Stimulated activated CD8-positive, alpha-beta memory T cell treated with anti-CD3 and anti-CD28 coated beads, Interleukin-4, amount 100 ng/mL, for 4 hours (primary cell): ENCODE measurements at places on chromosomes 3 and 15.
A peak's percentile ranks its signal among the peaks of the same experiment; 100 is the strongest.

- DNase-seq, result no peak
Observed at GRCh38 chr3:183259621-183260020, 6.6 kb downstream of the B3GNT5 start.

- no peak for DNase-seq
Observed at GRCh38 chr15:100737214-100737613, 134.8 kb downstream of the ASB7 start.

- no peak for DNase-seq
Observed at GRCh38 chr3:99413504-99413903, 224.9 kb upstream of the COL8A1 start.

DNA sequence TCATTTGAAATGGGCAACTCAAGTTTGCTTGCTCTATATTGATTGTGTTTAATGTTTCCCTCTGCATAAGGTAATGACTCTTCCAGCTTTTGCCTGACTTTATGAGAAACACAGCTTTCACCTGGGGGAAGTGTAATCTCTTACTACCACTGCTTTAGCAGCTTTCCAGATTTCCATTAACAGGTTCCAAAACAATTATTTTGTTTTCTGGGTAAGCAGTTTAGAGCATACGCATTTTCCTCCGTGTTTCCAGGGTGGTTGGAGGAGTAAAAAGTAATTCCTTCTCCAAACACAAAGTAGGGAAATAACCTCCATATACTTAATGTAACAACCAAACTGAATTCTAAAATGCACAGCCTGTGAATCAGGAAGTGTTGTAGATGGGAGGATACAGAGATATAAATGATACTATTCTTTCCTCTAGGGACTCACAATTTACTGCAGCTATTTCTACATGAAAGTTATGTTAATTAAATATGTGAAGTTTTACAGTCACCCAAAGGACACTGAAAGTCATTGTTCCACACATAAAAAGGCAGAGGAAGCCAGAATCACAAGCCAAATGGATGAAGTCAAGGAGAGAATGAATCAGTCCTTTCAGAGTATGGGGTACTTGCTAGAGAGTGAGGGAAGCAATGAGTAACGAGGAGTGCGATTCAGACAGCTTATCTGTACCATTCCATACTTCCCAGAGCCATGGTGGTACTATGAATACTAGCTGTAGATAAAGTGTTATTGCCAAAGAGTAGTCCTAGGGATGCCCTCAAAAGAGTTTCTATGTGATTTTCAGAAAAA lies 16.6 kb downstream of the ST3GAL6 start:
- DNase-seq, result no peak

DNA sequence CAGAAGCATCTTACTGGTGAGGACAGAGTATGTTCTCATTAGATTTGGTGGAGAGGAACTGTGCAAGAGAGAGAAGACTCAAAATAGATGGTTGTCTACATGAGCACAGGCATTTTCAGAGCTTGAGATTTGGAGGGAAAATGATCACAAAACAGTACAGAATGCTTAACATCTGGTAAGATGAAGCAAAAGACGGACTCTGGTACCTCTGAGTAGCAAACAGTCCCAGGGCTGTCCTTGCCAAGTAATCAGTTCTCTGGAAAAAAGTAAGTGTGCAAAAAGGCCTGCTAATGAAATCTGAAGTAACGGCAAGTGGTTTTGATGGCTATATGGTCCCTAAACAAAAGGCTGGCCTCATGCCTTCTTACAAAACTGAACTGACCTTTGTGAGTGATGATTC lies 414.2 kb downstream of the CNTN4 start:
- no peak for DNase-seq

DNA sequence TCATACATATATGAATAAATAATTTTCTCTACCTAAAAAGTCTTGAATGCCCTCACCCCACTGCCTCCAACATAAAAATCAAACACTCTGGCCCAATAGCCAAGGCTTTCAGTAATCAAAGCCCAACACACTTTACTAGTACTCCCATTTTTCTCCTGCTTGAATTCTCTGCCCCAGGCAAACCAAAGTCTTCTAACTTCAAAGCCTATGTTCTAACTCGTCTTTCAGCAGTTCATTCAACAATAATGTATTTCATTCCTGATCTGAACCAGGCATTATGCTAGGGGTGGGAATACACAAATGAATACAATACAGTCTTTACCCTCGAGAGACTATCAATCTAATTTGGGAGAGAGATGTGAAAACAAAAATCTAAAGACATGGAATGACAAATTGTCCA lies 11.4 kb upstream of the ZNF592 start:
- DNase-seq, result no peak

DNA sequence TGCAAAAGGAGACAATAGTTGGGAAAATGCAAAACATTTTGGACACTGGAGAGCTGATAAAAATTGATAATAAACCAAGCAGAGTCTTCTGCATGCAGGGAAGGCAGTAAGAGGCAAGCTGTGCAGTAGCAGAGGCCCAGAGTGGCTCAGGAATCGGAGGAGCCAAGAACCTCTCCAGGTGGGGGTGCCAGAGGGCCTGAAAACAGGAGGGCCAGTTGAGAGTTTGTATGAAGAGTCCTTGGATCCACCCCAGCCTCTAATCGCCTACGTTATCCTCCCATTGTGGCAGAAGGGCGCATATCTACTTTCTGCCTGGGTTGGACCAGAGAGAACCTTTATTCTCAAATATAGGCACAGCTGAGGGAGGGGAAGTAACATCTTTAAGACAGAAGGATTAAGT lies 48.9 kb upstream of the RBP1 start:
- DNase-seq, result no peak

GRCh38 chr3:44555723-44556122 lies 730 bp downstream of the ZKSCAN7 start:
- no peak for DNase-seq

DNA sequence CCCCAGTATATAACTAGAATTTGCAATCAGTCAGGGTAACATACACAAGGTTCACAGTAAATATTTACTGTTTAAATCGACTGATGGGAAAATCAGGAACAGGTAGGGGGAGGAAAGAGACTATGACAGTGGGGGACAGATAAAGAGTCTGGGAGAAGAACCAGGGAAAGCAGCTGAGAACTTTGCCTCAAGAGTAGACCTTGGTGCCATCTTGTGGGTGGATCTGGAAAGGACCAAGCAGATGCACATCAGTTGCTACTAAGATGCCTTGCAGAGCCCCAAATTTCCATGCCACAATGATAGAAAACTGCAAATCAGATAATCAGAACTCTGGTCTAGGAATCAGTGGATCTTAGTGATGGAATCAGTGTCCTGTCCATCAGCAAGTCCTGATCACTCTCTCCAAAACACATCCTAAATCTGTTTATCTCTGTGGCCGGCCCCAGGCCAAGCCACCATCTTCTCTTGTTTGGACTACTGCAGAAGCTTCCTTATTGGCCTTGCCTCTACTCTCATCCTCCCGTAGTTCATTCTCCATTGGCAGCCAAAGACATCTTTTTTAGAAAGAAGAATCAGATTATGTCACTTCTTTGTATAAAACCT lies 62.7 kb downstream of the PDE8A start:
- DNase-seq, result no peak

GRCh38 chr15:56918046-56918938 lies at the start of gene TCF12:
Gene TCF12, plus strand, starts transcription at chr15:56918644. Its CDS starts 1,270 bp downstream, at chr15:56919914.
- peak; percentile 65 for DNase-seq

- no peak for DNase-seq
Observed at GRCh38 chr15:44216958-44217357, 21.9 kb upstream of the FRMD5 start.

DNA sequence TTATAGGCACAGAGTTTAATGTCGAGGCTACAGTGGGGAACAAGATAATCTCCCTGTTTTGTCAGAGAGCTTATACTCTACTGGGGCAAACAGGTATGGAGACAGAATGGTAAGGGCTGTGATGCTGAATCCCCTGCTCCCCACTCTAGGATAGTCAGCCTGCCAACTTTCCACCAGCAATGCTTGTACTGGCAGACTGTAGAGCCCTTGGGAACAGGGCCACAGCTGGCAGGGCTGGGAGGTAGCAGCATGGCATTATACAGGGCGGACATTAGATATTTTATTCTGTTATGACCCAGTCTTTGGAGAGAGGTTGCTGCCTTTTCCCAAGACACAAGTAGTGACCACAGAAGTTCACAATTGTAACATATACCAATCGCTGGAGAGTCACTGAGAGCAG lies 91.2 kb downstream of the ARRDC4 start:
- no peak for DNase-seq

GRCh38 chr3:126342211-126342610 lies 15.0 kb downstream of the KLF15 start:
- DNase-seq, result no peak

DNA sequence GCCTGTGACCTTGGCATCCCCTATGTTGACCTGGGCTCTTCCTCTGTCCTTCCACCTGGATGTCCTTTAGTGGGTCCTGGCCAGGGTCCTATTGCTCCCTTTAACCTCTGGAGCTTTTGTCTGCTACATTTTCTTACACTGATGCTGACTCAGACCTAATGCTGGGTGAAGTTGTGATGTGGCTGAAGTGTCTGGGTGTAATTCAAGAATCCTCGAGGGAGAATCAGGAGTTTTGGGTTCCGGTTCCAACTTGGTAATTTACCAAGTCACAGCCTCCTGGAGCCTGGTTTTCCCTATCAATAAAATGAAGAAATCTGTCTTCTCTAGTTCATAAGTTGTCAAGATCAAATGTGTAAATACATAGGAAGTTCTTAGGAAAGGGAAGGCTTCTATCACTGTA lies 25.6 kb downstream of the CEP19 start:
- no peak for DNase-seq

GRCh38 chr15:53576841-53577240 lies 182.6 kb downstream of the WDR72 start:
- no peak for DNase-seq

GRCh38 chr3:64508140-64508539 lies 179.7 kb downstream of the ADAMTS9 start:
- DNase-seq, result no peak

- no peak for DNase-seq
Observed at GRCh38 chr3:99842826-99843589, 25.3 kb downstream of the CMSS1 start.

GRCh38 chr3:190701096-190701532 lies 161.4 kb downstream of the GMNC start:
- DNase-seq, result no peak

DNA sequence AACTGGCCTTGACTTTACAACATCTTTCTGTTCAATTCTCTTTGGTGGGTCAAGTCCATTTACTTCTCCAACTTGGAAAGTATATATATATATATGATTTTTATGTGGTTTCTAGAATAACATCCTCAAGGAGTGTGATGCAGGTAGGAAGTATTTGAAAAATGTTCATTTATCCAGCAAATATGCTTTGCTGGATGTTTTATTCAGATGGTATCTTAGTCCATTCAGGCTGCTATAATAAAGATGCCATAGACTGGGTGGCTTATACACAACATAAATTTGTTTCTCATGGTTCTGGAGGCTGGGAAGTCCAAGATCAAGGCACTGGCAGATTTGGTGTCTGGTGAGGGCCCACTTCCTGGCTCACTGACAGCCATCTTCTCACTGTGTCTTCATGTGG lies 168.7 kb upstream of the RASGRP1 start:
- DNase-seq, result no peak

GRCh38 chr15:42104095-42104891 lies 9.9 kb upstream of the PLA2G4D start:
- DNase-seq, result no peak

DNA sequence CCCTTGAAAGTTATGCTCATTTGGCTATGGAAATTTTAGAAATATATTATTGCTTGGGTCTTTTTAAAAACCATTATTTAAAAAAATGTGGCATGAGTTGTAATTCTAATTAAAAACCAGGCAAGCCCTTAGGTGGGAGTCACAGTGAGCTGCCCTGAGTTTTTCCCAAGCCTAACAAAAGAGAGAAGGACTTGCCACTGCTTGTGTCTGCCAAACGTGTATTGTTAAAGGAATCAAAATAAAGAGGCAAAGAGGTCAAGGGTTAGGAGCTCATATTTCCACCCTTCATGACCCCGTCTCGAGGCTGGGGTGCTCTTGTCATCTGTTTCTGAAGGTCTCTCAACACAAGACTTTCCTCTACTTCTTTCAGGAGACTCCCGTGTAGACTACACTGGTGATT lies 321.1 kb downstream of the ZIC1 start:
- DNase-seq, result no peak

- no peak for DNase-seq
Observed at GRCh38 chr15:50140983-50141382, 21.9 kb upstream of the ATP8B4 start.

DNA sequence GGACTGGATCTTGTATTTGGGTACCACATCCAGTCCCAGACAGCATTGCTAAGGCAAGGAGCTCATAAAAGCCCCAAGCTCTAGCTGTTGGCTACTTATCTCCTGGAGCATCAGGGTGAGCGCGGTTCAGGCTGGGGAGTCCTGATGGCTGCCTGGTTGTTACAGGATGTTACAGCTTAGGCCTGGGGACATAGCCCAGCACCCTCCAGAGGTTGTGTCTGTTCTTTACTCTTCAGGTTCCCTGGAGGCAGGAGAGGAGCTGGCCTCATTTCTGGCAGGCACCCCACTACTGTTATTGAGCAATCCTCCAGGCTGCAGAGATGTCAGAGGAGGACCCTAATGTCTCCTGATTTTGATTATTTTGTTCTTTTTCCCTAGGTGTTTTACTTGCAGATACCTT lies 26.6 kb downstream of the APBA2 start:
- DNase-seq, result no peak
